Cardiac atrium fibroblast (primary cell): ENCODE measurements at places on chromosomes 1 and 21. TPM values are rescaled to one million over a fixed set of nuclear protein-coding genes. Genes with fewer than 3 reads are reported as not detected.

CLCA1 gene
- not detected in 2 replicates for total RNA-seq

ICOSLG gene
- 0.32 and 0.54 TPM in 2 replicates for total RNA-seq

CFHR5 gene
- total RNA-seq, result not detected in 2 replicates

RPAP2 gene
- total RNA-seq, result 7.8 and 15.3 TPM in 2 replicates

OR2M3 gene
- not detected in 2 replicates for total RNA-seq

LEMD1 gene
- not detected in 2 replicates for total RNA-seq

WNT4 gene
- not detected in 2 replicates for total RNA-seq

HES3 gene
- total RNA-seq, result not detected in 2 replicates

NBPF10 gene
- 1.9 and 2.5 TPM in 2 replicates for total RNA-seq

CBS gene
- 36.9 and 47.5 TPM in 2 replicates for total RNA-seq

FNBP1L gene
- total RNA-seq, result 18.8 and 19.3 TPM in 2 replicates

RCSD1 gene
- total RNA-seq, result 0.54 and 0.81 TPM in 2 replicates

PRRC2C gene
- total RNA-seq, result 41.7 and 49.9 TPM in 2 replicates

AADACL3 gene
- not detected in 2 replicates for total RNA-seq

PRAMEF5 gene
- not detected in 2 replicates for total RNA-seq

LCE1E gene
- total RNA-seq, result not detected in 2 replicates

PRMT2 gene
- 97.0 and 112 TPM in 2 replicates for total RNA-seq

PTPRC gene
- total RNA-seq, result not detected in 2 replicates

FMO5 gene
- 0.49 and 0.72 TPM in 2 replicates for total RNA-seq

MAP3K21 gene
- 0.65 TPM in 1 of 2 replicates, not detected in the other for total RNA-seq

THEM4 gene
- 10.4 and 18.6 TPM in 2 replicates for total RNA-seq

DAB1 gene
- 0.36 TPM in 1 of 2 replicates, not detected in the other for total RNA-seq

DIO1 gene
- not detected in 2 replicates for total RNA-seq

CYP4Z1 gene
- total RNA-seq, result not detected in 2 replicates

GBP7 gene
- total RNA-seq, result not detected in 2 replicates

CADM3 gene
- total RNA-seq, result 22.6 and 52.0 TPM in 2 replicates

PLPPR5 gene
- not detected in 2 replicates for total RNA-seq

CR2 gene
- total RNA-seq, result not detected in 2 replicates

LYSMD1 gene
- total RNA-seq, result 7.6 and 8.7 TPM in 2 replicates

CLCNKB gene
- under 0.01 TPM in 1 of 2 replicates, not detected in the other for total RNA-seq

PTPN22 gene
- total RNA-seq, result under 0.01 TPM in 1 of 2 replicates, not detected in the other

GIPC2 gene
- 0.18 and 0.97 TPM in 2 replicates for total RNA-seq

U2AF1 gene
- total RNA-seq, result 11.5 and 21.5 TPM in 2 replicates

NR1I3 gene
- not detected in 2 replicates for total RNA-seq

KRTAP7-1 gene
- total RNA-seq, result not detected in 2 replicates

KRTAP13-2 gene
- total RNA-seq, result not detected in 2 replicates

TP53BP2 gene
- 14.4 and 37.7 TPM in 2 replicates for total RNA-seq

H3-3A gene
- total RNA-seq, result 266 and 271 TPM in 2 replicates

SLC6A17 gene
- under 0.01 TPM in 1 of 2 replicates, not detected in the other for total RNA-seq

PER3 gene
- 0.97 and 1.4 TPM in 2 replicates for total RNA-seq

OBSCN gene
- 1.5 and 2.3 TPM in 2 replicates for total RNA-seq

SPATA21 gene
- total RNA-seq, result not detected in 2 replicates
